ENCODE measurements at places on chromosomes 11 and 22.

GRCh38 chr11:69192301-69192721 is 36.6 kb downstream of the SMIM38 start:
- DNase-seq = no peak

DNA sequence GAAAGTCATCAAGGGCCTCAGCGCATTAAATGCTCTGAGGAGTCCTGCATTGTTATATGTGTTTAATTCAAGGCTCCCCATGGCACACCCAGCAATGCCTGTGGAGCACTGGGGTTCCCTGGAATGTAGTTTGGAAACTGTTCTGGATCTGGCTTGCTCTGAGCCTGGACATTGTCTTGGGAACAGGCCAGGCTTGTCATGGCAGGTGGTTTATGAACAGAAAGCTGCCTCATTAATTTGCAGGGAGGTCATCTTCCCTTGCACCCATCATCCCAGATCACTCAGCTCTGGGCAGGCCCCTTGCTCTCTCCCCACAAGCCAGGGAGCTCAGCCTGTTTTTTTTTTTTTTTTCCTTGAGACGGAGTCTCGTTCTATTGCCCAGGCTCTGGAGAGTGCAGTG is 32.9 kb downstream of the RPS6KA4 start:
- DNase-seq = no peak

DNA sequence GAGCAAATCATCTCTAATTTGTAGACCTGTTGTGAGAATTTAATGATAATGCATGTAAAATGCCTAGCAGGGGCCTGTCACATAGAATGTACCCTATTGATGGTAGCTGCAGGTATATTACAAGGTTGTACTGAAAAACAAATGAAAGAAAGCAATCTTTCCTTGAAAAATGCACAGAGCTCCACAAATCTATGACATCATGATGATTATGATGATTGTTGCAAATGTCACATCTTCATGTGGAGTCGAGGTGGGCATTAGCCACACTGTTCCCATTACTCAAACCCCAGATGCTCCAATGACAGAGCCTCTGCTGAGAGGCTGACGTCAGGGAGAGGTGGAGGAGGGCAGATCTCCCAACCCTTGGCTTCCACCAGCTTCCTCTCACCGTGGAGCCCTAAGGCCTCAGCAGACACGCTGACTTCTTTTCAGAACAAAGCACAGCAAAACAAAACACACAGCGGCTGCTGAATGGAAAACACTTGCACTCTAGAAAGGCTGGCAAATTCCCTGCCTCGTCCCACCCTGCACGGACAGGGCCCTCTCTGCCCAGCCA is 298.3 kb downstream of the KIRREL3 start:
- no peak for DNase-seq

DNA sequence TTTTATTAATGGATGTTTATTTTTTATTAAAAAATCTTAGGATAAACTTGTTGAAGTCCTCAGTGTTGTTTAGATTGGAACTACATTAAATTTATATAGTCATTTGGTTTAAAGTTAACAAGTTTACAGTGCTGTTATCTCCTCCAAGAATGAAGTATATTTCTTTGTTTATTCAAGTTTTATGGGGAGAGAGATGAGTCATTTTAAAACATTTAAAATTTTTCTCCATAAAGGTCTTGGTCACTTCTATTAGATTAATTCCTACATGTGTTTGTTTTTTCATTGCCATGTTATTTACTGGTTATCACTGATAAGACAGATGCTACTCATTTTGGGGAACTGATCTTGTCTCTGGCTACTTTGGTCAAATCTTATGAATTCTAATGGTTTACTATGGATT is 429.6 kb downstream of the METTL15 start:
- no peak for DNase-seq

GRCh38 chr11:70147668-70148067 is 55.4 kb upstream of the FADD start:
- DNase-seq = no peak

- DNase-seq = no peak
Measured at GRCh38 chr22:18147791-18148190, 2.2 kb upstream of the USP18 start.

- DNase-seq = no peak
Measured at GRCh38 chr22:20022978-20023613, 2.2 kb downstream of the TANGO2 start.

GRCh38 chr11:72079819-72080325 is 470 bp downstream of the NUMA1 start:
- no peak for DNase-seq

DNA sequence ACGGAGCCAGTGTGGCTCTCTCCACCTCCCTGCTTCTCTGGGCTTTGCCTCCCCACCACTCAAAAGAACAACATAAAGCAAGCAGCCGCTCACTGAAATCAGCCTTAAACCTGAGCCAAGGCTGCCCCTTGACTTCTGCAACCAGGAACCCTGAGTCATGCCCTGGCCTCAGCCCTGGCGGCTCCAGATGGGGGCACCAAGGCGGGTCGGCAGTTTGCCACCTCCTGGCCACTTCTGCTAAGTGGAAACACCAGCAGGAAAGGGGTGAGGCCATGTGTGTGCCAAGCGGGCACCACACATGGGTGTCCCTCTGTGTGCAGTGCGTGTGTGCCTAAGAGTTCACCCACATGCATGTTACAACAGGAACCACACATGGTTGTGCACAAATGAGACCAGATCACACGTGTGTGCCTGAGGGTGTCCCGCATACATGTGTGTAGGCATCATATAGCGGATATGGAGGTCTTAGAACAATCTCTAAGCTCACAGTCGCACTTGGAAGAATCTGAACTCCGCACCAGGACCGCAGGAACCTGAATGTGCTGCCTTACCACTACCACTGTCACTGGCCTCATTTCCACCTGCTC is 221.2 kb downstream of the MN1 start:
- DNase-seq = no peak

GRCh38 chr11:47213950-47214565 is 716 bp upstream of the DDB2 start:
- peak; percentile 45 for DNase-seq

GRCh38 chr11:96309016-96309642 is 33.9 kb downstream of the MAML2 start:
- DNase-seq = no peak

- no peak for DNase-seq
Measured at GRCh38 chr11:73191151-73191550, 26.9 kb upstream of the P2RY2 start.

GRCh38 chr11:62677156-62677555 is 1.7 kb downstream of the UBXN1 start:
- no peak for DNase-seq

DNA sequence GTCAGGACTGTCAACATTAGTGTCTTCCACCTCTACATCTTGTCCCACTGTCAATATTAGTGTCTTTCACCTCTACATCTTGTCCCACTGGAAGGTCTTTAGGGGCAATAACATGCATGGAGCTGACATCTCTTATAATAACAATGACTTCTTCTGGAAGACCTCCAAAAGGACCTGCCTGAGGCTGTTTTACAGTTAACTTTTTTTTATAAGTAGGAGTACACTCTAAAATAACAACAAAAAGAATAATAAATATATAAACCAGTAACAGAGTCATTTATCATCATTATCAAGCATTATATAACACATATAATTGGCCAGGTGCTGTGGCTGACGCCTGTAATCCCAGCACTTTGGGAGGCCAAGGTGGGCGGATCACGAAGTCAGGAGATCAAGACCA is 57.5 kb downstream of the PAK1 start:
- DNase-seq = no peak

DNA sequence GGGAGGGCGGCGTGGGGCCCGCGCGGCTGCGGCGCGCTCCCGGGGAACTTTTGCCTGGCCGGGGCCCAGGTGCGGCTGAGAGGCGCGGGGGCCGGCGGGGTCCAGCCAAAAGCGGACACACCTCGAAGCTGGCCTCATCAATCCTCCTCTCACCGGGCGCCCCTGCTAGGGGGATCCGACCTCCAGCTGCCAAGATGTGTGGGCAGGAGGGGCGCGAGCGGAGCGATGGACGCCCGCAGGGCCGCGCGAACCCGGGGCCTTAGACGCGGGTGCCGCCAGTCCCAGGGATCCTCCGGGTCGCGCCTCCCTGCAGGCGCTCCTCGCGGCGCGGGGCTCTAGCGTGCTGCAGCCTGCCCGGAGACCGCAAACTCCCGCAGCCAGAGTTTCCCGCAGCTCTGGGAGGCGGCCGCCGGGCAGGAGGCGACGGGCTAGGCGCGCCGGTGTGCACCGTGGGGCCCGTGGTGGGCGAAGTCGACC is 785 bp downstream of the IGSF9B start:
- DNase-seq = no peak

DNA sequence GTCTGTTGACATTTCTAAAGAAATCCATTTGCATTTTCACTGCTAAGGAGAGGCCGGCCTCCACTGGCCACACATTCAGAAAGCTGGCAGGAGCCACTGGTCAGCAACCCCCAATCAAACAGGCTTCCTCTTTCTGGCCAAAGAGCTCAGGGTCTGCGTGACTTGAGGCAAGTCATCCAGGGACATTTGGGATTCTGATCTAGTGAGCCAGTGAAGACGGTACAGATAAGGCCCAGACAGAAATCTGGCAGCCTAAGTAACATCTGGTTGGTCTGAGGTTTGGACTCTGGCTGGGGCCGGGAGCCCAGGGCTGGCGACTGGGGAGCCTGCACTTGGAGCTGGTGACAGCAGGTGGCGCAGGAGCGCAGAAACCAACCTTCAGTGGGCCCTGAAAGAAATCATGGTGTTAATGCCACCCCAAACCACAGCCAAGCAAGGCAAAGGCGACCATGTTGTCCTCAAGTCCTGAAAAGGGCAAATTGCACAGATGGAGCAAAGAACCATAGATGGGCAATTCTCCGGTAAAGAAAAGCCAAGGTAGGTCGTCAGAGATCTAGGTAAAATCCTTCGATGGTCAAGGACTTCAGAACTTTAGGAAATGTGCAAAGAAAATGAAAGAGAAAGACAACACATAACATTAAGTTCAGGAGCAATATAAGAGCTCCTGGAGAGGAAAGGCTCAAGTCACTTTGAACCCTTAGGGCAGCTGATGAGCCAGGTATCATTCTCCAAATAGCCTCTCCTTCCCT is 99.4 kb upstream of the BLID start:
- no peak for DNase-seq

DNA sequence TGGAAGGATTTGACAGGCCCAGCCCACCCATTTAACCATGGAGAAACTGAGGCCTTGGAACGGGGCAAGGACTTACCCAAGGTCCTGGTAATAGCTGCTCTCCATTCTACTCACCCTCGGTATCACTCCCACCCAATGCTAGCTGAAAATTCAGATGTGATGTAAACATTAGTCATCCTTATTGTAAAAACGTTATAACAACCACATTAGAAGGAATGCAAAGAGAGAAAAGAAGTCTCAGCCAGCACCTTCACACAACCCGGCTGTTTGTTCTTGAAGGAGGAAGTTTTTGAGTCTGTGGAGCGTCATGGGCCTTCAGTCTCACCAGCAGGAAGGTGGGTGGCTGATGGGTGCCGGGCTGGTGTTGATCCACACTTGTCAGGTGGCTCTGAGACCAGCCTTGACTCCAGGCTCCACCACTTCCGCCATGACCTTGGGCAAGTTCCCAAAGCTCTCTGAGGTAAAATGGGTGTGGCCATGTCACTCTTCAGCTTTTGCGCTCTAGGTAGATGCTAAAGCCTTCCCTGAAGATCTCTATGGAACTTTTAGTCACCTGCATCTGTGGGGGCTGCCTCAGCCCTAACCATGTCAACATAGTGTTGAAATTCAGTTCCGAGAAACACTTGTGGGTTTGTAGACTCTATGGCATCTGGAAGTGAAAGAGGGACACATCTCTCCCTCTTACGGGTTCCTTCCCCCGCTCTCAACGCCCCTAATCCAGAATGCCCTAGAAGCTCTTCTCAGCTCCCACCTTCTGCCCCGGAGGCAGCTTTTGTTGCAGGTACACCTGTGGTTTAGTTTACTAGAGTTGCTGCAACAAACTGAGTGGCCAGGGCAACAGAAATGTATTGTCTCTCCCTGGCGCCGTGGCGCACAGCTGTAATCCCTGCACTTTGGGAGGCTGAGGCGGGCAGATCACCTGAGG is 14.8 kb downstream of the CD6 start:
- DNase-seq = no peak

GRCh38 chr22:17931400-17931825 is 92.9 kb downstream of the MICAL3 start:
- no peak for DNase-seq

- DNase-seq = peak; percentile 3
Measured at GRCh38 chr11:10181811-10182210, 112.2 kb downstream of the SBF2 start.

DNA sequence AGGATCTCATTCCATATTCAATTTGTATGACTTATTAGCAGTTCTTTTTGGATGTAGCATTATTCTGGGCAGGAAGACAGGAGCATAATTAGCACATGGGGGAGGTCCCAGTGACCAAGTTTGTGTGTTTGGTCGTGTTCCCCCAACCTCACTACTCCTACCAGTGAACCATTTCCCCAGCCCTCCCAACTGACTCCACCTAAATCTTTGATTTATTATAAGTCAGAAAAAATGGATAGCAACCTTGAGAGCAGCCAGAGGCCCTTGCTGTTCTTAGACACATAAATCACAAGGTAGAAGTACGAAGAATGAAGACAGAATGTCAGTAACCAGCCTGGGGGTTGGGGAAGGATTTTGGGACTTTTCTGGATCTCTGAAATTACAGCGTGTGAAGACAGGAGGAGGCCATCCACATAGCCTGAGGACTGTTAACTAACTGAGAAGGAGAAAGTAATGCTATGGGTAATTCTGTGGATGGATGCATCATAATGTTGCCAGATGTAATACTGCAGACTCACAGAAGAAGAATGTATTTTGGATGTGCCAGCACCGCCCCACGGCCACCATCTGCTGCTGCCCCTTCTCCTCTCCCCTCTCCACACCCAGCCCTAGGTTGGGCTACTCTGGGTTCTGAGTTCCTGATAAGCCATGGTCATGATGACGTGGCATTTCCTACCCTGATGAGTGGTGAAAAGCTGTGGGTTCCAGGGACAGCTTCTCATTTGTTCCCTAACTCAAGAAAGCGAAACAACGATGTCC is 124.3 kb upstream of the TTC12 start:
- DNase-seq = no peak

DNA sequence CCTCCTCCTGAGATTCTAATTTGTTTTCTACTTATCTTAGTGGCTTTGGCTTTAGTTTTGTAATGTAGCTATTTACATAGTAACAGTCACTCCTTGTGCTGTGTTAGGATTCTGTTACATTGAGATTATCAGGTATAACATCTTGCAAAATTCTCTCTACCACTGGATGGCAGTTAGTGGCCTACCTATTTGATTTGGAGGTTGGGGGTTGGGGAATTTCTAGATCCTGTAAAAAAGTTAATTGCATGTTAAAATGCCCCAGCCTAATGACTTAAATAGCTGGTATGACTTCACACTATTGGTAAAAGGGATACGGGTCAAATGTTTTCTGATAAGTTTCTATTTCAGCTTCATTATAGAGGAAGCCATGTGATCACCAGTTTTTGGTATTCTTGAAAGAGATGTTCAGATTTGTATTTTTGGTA is 2.8 kb downstream of the GRK3 start:
- no peak for DNase-seq

GRCh38 chr11:2196970-2197770 is 25.6 kb upstream of the TH start:
- DNase-seq = no peak

- DNase-seq = no peak
Measured at GRCh38 chr11:117883063-117883462, 6.6 kb upstream of the FXYD6 start.
